ENCODE measurements at places on chromosomes 4 and X.

DNA sequence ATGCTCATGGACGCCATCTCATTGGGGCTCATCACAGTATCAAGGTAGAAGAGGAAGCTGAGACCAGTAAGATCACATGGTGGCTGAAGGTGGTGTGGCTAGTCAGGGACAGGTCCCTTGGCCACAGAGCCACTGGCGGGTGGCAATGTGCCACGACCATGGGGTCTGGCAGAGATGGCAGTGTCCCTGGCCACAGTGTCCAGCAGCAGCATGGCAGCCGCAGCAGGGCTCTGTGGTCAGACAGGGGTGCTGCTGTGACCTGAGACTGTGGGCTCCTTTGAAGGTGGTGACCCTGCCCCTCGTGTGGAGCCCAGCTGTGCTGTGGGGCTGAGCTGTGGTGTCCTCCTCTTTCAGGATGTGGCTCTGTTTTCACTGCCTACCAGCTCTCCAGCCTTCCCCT is 2.2 kb upstream of the DOK7 start:
- no peak for DNase-seq

DNA sequence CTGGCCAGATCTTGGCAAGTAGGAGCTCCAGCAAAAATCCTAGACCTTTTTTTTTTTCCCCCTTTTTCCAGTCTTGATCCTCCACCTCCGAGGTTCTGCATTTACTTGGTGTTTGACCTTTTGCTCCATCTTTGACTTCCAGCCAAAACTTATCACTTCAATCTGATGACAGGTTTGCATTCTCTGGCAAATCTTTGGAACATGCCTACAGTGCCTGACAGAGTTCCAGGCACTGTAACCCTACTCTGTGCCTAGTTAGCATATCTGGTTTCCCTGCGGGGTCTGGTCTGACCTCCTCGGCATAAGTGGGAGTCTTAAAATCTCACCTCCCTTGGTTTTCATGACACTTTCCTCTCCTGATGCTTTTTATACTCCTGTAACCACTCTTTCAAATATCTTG is 39.4 kb upstream of the NR3C2 start:
- DNase-seq = no peak

GRCh38 chr4:5619913-5620625 is 88.3 kb downstream of the EVC2 start:
- DNase-seq = no peak

- DNase-seq = no peak
Observed at GRCh38 chrX:110746014-110746413, 49.6 kb downstream of the CHRDL1 start.

DNA sequence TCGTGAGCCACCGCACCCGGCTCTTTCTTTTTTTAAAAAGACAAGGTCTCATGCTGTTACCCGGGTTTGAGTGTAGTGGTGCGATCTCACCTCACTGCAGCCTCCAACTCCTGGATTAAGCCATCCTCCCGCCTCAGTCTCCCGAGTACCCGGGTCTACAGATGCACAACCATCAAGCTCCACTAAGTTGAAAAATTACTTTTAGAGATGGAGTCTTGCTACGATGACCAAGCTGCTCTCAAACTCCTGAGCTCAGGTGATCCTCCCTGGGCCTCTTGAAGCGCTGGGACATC is 2.0 kb downstream of the SLC25A6 start:
- no peak for DNase-seq

- DNase-seq = no peak
Observed at GRCh38 chr4:15320121-15320678, 107.6 kb upstream of the C1QTNF7 start.

DNA sequence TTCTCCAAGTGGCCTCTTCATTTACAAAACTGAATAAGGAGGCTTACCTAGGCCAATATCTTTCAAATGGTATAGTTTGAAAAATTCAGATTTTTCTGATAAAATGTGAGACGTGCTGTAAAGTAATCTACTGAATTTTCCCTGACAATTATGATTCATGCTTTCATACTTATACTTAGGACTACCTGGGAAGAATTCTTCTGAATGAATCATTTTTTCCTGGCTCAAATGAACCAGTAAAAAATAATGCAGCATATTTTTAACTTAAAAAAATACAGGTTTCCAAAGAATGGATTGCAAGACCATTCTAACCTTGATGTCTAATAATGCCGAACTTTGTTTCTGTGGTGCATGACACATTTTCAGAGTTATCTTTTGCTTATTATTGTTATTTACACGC is 375.4 kb downstream of the ZNF674 start:
- DNase-seq = no peak

DNA sequence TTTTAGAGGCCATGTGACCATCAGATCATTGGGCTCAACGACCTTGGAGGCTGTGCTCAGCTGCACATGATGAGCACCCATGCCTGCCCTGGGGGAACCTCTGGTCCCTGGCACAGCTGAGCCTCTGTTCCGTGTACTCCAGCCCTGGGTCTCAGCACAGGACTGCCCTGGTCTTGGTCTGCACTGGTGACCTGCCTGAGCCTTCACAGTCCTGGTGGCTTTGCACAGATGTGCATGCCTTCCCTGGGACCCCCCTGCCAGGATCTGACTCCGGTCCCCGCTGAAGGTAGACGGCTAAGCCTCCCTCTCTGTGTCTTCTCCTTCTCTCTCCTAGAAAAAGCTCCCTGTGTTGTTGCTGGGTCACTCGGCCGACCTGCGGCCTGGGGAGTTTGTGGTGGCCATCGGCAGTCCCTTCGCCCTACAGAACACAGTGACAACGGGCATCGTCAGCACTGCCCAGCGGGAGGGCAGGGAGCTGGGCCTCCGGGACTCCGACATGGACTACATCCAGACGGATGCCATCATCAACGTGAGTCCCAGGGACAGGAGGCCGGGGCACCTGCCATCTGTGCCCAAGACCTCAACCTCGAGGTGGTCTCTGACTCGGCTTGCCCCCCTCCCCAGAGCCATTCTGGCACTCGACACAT is 21.6 kb downstream of the HTRA3 start:
- no peak for DNase-seq

GRCh38 chr4:153421941-153422340 is 44.2 kb upstream of the TMEM131L start:
- no peak for DNase-seq

DNA sequence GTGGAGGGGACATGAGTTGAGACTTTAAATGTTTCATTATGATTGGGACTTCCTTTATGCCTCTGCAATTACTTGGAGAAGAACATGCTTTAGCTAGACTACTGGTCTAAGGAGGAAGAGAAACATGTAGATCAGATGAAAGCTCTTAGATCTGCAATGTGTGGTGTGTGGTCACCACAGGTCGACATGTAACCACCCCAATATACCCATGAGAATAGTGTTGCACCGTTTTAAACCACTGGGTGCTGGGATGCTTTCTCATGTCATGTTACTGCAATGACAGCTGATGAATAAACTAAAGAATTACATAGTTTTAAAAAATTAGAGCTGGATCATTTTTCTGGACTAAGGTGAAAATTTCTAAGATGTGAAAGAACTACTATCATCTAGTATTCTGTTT is 1039.7 kb downstream of the RAPGEF2 start:
- DNase-seq = no peak

GRCh38 chrX:34790026-34790425 is 132.9 kb upstream of the TMEM47 start:
- DNase-seq = no peak

GRCh38 chr4:20352163-20352431 is 100.4 kb downstream of the SLIT2 start:
- DNase-seq = no peak

DNA sequence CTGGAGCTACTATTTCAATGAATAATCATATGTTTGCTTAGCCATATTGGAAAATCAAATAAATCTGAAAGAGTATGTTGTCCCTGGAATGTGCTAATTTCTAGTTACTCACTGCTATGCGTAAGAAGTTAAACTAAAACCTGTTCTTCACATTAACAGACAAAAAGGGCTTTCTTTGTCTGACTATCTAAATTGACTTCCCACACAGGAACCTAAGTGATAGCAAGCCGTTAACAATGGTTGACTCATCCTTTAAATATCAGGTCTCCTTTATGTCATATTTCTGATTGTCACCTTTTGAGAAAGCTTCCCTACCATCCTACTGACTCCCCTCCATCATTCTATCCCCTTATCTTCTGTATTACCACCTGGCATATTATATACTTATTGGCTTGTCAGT is 81.4 kb downstream of the AMELX start:
- no peak for DNase-seq

DNA sequence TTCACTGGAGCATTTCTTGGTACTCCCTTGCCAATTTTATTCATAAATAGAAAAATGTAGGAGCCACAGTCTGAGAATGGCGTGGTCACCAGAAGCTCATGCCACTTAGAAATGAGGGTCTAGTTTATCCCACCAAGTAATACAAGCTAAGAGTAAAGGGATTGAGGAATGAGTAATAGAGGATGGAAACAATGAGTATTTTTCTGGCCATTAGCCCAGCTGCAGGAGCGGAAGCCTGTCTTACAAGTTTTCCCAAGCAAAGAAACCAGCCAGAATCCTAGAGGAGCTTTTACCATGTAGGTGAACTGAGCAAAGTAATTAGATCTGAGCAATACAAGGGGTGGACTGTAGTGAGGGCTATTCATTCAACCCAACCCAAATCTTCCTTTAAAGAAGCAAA is 160.7 kb upstream of the NPY2R start:
- no peak for DNase-seq

DNA sequence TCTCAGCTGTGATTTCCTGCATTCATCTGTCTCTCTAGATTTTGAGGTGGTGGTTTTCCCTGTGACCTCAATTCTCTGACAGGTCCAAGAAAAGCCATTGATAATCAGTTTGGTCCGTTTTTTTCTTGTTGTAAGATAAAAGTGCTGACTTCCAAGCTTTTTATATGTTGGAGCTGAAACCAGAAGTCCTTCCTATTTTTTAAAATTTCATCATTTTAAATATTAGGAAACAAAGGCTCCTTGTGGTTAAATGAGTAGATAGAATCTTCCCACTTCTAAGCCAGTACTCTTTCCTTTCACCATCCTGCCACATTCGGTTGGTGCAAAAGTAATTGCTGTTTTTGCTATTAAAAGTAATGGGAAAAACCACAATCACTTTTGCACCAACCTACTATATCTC is 18.3 kb downstream of the RNF175 start:
- no peak for DNase-seq

GRCh38 chrX:134452596-134452995 is 7.4 kb upstream of the HPRT1 start:
- DNase-seq = no peak

- no peak for DNase-seq
Observed at GRCh38 chr4:145734031-145734430, 54.1 kb downstream of the C4orf51 start.

GRCh38 chr4:71231129-71232055 is 107.4 kb upstream of the SLC4A4 start:
- no peak for DNase-seq

- no peak for DNase-seq
Observed at GRCh38 chrX:41541386-41541785, 94.2 kb downstream of the NYX start.

- DNase-seq = no peak
Observed at GRCh38 chr4:70895405-70895804, 6.8 kb upstream of the MOB1B start.

- no peak for DNase-seq
Observed at GRCh38 chr4:114649908-114650307, 51.3 kb downstream of the UGT8 start.

DNA sequence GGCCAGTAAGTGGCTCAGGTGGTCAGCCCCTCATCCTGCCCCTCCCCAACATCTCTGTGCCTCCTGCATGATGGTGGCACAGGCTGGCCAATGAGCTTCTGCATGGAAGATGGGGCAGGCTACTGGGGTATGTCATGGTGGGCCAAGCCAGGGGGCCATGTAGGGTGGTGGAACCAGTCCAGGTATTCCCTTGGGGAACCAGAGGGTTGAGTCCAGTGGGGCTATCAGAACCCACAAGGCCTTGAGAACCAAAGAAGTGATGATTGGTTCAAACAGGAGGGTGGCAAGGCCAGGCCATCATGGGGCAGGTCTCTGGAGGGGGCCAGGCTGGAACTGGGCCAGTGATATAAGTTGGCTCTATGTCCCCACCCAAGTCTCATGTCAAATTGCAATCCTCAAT is 18.8 kb upstream of the PPP2R2C start:
- no peak for DNase-seq

- DNase-seq = no peak
Observed at GRCh38 chr4:89100853-89101252, 10.5 kb upstream of the TIGD2 start.

DNA sequence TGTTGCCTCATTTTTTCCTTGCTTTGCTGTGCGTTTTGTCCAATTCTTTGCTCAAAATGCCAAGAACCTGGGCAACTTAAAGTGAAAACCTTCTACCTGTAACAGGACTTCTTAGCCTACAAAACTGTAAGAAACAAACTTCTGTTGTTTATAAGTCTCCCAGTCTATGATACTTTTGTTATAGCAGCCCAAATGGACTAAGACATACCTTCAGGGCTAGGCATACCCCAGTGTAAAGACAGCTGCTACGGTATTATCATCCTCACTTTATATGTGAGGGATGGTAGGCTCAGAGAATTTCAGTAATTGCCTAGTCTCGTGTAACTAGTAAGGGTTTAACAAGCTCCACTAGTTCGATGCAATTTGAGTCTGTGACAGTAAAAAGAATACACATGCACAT is 6.0 kb upstream of the OPHN1 start:
- DNase-seq = no peak

DNA sequence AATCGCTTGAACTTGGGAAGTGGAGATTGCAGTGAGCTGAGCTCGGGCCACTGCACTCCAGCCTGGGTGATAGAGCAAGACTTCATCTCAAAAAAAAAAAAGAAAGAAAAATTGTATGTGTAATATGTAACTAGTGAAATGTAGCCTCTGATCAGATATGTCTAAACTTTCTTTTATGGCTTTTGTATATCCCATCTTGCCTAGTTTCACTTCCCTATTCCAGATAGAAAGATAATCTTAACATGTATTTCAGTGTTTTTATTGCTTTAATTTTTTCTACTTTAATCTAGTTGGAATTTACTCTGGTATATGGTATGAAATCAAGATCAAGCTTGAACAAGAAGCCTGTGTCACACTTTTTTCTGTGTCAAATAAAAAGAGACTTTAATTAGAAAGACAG is 1.9 kb upstream of the ZNF41 start:
- no peak for DNase-seq

DNA sequence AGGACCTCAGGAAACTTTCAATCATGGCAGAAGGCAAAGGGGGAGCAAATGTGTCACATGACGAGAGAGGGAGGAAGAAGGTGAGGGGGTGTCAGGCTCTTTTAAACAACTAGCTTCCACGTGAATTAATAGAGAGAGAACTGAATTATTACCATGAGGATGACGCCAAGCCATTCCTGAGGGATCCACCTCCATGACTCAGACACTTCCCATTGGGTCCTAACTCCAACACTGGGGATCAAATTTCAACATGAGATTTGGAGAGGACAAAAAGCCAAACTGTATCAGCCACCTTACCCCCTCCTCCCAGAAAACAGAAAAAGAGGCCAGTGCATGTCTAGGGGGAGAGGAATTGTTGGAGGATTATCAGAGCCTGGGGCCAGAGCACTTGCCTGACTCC is 40.4 kb upstream of the LAS1L start:
- DNase-seq = no peak

GRCh38 chrX:69021141-69021960 is 143.9 kb downstream of the PJA1 start:
- DNase-seq = no peak

Measured in activated CD4-positive, alpha-beta T cell treated with anti-CD3 and anti-CD28 coated beads, Interleukin-2, amount 50 U/mL, for 1 hour (primary cell).